ENCODE measurements at places on chromosomes 7 and 10. TPM values are rescaled to one million over a fixed set of nuclear protein-coding genes. Genes with fewer than 3 reads are reported as not detected.

Gene CABCOCO1
- not detected for polyA plus RNA-seq

Gene ATE1
- polyA plus RNA-seq: 6.8 TPM

Gene TAS2R41
- polyA plus RNA-seq: not detected

Gene RPP38
- 17.2 TPM for polyA plus RNA-seq

Gene CYP2C19
- 3.0 TPM for polyA plus RNA-seq

Gene EEPD1
- polyA plus RNA-seq: 5.5 TPM

Gene TLX1
- polyA plus RNA-seq: not detected

Gene SPOCK2
- 1.5 TPM for polyA plus RNA-seq

Data from esophagus (tissue), 2 donors.